ENCODE measurements at places on chromosomes 5 and 9. TPM values are rescaled to one million over a fixed set of nuclear protein-coding genes. Genes with fewer than 3 reads are reported as not detected.

GRCh38 chr9:130693101-130693425 lies 517 bp upstream of the EXOSC2 start:
- no peak for DNase-seq

LVRN gene
- 0.17 TPM for total RNA-seq

GRCh38 chr5:88782571-88782970 lies 100.4 kb downstream of the MEF2C start:
- DNase-seq = no peak

- peak; percentile 54 for DNase-seq
Observed at GRCh38 chr9:137470785-137471184, 11.7 kb upstream of the NSMF start.

CDH6 gene
- total RNA-seq = 0.56 TPM

DNA sequence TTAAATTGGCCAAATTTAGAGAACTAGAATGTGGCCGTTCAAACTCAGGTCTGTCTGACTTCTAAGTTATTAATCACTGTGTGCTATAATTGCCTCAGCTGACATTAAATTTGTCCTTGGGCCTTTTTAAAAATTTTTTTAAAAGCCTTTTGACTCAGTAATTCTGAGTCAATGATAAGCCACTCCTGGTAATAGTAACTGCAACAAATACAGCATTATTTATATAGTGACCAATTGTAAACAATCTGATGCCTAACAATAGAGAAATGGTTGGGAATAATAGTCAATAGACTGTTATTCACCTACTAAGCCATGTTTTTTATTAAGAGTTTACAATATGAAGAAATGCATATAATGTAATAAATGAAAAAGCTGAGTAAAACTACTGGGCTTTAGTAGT lies 70.9 kb upstream of the FSD1L start:
- no peak for DNase-seq

DNA sequence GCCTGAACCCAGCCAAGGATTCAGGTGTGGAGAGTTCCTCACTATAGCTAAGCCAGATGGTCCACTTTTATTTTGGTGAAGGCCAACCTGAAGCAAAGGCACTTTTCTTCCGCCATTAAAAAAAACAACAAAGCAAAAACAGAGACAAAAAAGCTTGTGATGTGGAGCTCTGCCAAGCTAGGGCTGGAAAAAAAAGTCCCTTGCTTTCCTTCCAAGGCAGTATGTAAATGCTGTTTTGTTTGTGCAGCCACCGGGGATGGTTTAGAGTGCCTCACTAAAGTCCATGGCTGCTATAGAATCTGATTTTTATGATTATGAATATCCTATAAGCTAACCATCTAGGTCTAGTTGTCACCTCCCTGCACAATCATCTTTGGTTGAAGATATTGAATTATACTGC lies 14.9 kb downstream of the MEGF10 start:
- no peak for DNase-seq

GLE1 gene
- 34.2 TPM for total RNA-seq

PCDHA3 gene
- 0.17 TPM for total RNA-seq

GRCh38 chr9:128556926-128557634 lies 4.7 kb downstream of the SPTAN1 start:
- DNase-seq = no peak

TXNDC8 gene
- not detected for total RNA-seq

DNA sequence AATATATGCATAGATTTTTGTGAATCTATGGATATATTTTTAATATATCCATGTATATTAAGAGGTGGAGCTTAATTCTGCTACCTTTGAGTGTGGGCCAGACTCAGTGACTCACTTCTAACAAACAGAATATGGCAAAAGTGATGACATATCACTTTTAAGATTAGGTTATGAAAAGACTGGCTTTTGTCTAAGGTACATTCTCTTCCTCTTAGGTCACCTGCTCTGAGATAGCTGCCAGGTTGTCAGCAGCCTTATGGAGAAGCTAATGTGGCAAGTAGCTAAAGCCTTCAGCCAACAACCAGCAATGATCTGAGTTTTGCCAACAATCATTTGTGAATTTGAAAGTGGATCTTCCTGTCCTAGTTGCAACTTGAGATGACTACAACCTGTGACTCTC lies 83.8 kb downstream of the ANKRD31 start:
- no peak for DNase-seq

GRCh38 chr9:125913551-125913950 lies 166.4 kb downstream of the PBX3 start:
- DNase-seq = no peak

GRCh38 chr9:89436326-89436725 lies 61.6 kb downstream of the SEMA4D start:
- DNase-seq = no peak

PLPP6 gene
- total RNA-seq = 6.1 TPM

CNTNAP3 gene
- total RNA-seq = 57.2 TPM

GRCh38 chr5:10466446-10467073 lies 24.9 kb downstream of the ROPN1L start:
- DNase-seq = no peak

DNA sequence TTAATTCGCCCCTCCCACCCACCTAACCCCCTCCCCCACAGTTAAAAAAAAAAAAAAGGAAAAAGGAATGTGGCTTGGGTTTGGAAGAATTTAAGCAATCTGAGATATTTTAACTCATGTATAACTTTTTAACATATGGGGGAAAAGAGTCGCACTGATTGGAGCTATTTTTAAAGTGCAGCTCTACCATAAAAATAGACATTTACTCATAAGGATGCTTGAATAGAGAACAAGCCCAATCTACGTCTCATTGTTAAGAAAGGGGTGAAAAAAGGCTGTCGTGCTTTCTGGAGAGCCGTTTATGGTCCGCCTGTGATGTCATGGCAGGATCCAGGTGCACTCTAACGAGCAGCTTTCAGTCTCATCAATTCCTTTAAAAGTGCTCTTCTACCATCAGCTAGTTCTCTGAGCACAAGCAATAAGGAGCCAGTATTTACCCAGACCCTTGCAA lies 142.4 kb downstream of the ELAVL2 start:
- DNase-seq = no peak

GRCh38 chr9:121059998-121060636 lies 10.0 kb upstream of the C5 start:
- DNase-seq = peak; percentile 86

DROSHA gene
- total RNA-seq = 54.5 TPM

DNA sequence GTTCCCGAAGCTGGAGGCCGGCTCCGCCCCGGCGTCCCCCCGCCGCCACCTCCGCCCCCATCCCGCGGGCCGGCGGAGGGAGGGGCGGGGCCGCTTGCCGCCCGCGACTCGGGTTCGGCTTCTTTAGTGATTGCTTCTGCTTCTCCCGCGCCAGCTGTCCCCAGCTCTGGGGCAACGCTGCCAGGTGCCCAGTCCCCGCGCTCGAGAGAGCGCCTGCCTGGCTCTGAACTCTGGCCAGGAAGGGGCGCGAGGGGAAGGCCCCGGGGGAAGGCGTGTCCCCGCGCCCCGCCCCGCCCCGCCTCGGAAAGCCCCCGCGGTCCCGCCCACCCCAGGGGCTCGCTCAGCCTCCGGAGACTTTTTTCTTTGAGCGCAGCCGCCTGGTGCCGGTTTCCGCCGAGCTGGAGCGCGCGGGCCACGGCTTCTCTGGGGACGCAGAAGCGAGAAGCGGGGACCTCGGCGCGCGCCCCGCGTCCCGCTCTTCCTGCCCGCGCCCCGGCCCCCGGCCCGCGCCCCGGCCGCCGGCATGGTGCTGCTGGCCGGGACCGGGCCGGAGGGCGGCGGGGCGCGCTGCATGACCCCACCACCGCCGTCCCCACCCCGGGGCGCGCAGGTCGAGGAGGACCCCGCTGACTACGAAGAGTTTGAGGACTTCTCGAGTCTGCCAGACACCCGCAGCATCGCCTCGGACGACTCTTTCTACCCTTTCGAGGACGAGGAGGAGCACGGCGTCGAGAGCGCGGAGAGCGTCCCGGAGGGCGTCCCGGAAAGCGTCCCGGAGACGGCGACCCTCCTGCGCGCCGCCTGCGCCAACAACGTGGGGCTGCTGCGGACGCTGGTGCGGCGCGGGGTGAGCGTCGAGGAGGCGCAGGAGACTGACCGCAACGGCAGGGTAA lies at the start of gene ANKRD33B:
ANKRD33B (plus strand) TSS at position 126 of the 893 bp plus-strand sequence; CDS start at position 524, 398 bp downstream.
- peak; percentile 73 for DNase-seq

MEIKIN gene
- not detected for total RNA-seq

DNA sequence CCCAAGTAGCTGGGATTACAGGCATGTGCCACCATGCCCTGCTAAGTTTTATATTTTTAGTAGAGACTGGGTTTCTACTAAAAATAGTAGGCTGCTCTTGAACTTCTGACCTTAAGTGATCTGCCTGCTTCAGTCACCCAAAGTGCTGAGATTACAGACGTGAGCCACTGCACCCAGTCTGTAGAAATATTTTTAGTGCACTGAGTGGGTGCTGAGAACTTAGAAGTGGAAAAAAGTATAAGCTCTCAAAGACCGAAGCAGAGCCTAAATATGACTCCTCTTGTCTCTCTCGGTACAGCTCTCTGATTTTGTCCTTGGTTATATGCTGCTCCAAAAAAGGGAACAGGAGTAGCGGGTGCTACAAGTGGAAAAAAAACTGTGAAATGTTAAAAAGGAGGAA lies 353.8 kb upstream of the IZUMO3 start:
- DNase-seq = no peak

GRCh38 chr9:94745806-94746540 lies 19.5 kb downstream of the AOPEP start:
- no peak for DNase-seq

GRCh38 chr5:53249529-53250200 lies 140.1 kb upstream of the MOCS2 start:
- DNase-seq = peak; percentile 66

DNA sequence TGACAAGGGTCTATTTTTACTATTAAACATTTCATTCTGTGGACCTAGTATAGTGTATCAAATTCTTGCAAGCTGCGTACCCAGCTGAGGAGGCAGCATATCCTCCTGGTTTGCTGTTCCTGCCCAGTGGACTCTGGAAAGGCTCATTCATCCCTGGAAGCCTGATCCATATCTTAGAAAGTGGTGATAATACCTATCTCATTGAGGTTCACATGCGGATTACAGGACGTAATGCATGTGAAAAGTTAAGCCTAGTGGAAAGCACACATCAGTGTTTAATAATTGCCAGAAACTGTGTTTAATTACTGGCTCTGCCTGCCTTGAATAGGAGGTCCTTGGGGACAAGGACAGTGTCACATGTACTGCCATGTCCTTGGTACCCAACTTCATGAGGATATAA lies 132.0 kb downstream of the FGF10 start:
- DNase-seq = no peak

GRCh38 chr5:149563466-149563865 lies 12.2 kb upstream of the CSNK1A1 start:
- no peak for DNase-seq

DNA sequence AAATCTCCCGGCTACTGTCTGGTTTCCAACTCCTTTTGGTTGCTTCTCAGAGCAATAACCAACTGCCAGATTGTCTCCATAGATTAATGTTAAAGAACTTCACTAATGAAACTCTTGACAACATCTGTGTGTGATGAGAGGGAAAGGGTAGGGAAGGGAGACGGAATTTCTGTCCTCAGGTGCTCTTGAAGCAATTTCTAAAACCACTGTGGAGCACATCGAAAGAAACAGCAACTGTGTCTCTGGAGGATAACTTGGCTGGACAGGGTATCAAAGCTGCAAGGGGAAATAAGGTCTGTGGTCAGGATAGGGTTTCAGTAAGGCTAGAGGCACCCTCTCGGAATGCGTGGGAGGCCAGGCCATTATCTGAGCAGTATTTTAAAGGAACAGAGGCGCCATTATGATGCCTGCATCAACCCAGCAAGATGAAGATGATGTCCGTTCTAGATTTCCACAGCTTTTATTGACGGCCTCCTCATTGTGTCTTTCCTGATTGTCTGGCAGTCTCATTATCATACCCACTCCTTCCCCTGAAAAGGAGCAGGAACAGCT lies 76.6 kb downstream of the RORB start:
- DNase-seq = no peak

- DNase-seq = no peak
Observed at GRCh38 chr5:61590473-61590872, 258.4 kb downstream of the ZSWIM6 start.

- peak; percentile 69 for DNase-seq
Observed at GRCh38 chr5:172123269-172123692, 64.7 kb downstream of the STK10 start.

GRCh38 chr5:89133975-89134374 lies 251.0 kb upstream of the MEF2C start:
- no peak for DNase-seq

DNA sequence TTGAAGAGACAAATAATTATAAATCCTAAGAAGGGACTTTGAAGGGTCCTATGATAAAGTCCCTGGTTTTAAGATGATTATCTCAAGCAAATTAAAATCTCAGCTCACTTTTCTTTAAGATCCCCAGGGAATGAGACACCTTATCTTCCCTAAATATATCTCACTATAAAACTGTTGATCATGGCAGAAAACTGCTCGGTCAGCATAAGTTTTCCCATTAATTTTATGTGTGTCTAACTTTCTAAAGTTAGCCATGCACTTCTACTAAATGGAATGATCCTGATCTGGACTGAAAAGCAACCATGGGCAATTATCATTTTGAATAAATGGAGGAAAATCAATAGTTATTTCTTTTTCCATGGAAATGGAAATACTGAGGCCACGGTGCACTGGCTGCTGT lies 314.5 kb downstream of the TRPM3 start:
- DNase-seq = no peak

MEGF10 gene
- total RNA-seq = 0.37 TPM

GRCh38 chr9:14402583-14402982 lies 88.6 kb upstream of the NFIB start:
- no peak for DNase-seq
